Right ventricle myocardium superior (tissue), 1 donor: ENCODE measurements at places on chromosomes 5 and 9. TPM values are rescaled to one million over a fixed set of nuclear protein-coding genes. Genes with fewer than 3 reads are reported as not detected.

ZFP2 gene
- total RNA-seq = 0.54 TPM

- no peak for DNase-seq
Measured at GRCh38 chr9:96075111-96075510, 199.6 kb downstream of the ERCC6L2 start.

GRCh38 chr9:17604556-17604955 is 25.7 kb downstream of the SH3GL2 start:
- DNase-seq = no peak

DNA sequence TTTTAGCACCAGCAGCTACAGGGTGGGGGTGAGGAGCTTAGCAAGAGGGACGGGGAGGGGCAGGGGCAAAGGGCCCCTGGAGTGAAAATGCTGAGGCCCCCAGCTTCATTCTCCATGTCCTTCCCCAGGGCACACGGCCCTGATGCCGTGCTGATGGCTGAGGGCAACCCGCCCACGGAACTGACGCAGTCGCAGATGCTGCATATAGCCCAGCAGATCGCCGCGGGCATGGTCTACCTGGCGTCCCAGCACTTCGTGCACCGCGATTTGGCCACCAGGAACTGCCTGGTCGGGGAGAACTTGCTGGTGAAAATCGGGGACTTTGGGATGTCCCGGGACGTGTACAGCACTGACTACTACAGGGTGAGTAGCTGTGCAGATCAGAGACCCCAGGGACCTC is 285.6 kb downstream of the NTRK2 start:
- DNase-seq = no peak

DNA sequence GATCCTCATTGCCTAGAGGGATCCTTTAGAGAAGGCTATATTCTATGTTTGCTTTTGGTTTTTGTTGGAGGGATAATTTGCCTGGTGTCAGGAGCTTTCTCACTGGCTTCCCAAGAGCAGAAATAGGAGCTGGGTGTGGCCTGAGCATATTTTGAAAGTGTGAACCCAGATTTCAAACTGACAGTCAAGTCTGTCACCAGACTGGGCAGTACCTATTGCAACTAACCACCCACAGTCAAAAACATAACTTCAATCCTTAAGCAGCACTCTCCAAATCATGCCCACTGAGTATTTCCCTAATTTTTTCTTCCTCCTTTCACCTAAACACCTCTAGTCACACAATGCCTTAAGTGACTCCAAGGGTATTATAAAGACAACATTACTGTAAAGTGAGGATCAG is 278.4 kb downstream of the EBF1 start:
- DNase-seq = no peak

DNA sequence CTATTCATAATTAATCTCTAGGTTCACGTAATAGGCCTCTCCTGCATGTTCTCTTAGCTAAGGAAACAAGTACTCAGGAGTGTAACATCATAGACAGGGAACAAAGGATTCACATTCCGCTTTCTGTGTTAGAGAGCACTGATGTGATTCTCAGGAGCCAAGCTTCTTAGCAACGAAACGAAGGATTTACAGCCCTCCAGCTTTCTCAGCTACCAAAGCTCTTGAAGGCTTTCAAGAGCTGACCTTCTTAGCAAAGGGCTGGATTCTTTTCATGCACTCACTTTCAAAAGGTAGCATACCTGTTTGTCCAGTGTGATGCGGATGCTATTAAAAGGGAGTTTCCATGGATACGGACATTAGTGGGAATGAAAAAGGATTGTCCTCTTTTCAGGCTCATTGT is 107.4 kb downstream of the TUSC1 start:
- no peak for DNase-seq

- no peak for DNase-seq
Measured at GRCh38 chr5:107056278-107056677, 614.5 kb downstream of the EFNA5 start.

DTWD2 gene
- total RNA-seq = 11.8 TPM

DNA sequence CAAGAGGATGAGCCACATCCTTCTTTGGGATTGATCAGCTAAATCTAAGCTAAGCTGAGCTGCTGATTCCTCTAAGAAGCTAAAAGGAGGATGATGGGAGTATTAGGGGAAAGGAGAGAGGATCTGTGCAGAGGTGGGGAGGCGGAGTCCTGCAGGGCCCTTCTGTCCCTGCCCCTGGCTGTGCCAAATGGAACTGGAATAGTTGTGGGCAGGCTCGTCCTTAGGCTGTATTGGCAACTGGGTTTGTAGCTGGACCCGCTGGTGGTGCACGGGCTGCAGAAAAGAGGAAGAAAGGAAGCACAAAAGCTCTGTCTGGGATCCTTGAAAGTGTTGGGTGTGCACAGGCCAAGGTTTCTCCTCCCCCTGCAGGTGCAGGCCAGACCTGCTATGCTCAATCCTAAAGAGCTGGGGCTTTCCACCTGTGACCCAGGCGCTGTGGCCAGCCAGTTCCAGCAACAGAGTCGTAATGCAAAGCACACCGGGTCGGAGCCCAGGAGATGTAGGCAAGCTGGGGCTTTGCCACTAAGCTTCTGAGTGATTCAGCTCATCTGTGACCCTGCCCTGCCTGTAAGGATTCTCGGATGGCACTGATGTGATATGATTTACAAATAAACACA is 9.8 kb downstream of the CLTB start:
- DNase-seq = no peak

UBE2QL1 gene
- 22.8 TPM for total RNA-seq

DNA sequence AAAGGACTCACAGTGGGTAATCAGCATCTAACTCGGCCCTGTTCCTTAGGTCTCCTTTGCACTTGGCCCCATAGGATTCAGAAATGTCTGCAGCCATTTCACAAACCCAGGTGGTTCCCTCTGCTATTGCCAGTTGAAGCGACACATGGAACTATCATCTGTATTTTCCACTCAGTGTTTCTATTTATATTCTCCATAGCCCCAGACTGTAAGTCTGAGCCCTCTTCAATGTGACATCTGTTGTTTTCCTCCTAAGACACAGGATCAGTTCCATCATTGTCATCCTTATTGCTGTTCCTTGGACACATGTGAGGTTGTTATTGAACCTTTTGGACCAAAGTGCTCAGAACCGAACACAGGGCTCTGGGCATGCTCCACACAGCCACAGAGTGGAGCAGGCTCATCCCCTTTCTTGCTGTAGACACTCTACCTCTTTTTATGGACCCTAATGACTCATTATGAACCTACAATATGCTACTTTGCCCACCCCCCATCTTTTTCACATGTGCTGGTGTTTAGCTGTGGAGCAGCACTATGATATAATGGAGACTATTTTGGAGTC is 36.4 kb downstream of the GARNL3 start:
- no peak for DNase-seq
